ENCODE measurements at places on chromosomes 13 and 19.

GRCh38 chr13:101554420-101555125 is 102.1 kb downstream of the ITGBL1 start:
- DNase-seq: peak; percentile 61

DNA sequence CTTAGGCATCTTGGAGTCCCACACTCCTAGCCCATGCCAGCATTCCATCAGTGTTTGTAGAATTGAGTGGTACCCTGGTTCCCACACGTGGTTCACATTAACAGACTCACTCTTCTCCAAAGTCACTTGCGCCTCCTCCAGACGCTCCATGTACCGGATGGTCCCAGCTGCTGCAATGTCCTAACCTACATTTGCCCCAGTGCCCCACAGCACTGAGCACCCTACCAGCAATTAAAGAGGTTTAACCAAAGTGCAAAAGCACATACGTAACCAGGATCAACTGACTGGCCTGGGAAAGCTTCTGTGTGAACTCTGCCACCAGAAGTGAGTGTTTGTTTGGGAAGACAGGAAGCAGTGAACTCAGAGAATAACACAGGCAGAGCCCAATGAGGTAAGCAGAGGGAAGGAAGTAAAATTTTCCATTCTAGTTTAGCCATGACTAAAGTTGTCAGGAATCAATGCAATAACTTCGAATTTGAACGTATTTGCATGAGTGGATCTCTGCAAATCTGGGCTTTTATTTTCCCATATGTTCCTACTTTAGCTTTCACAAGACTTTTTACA is 7.3 kb upstream of the MEDAG start:
- DNase-seq: peak; percentile 76

- DNase-seq: peak; percentile 75
Measured at GRCh38 chr19:13102666-13103580, at the start of gene LYL1. LYL1 (minus strand) TSS chr19:13102858; CDS start chr19:13101171, 1,687 bp downstream.

DNA sequence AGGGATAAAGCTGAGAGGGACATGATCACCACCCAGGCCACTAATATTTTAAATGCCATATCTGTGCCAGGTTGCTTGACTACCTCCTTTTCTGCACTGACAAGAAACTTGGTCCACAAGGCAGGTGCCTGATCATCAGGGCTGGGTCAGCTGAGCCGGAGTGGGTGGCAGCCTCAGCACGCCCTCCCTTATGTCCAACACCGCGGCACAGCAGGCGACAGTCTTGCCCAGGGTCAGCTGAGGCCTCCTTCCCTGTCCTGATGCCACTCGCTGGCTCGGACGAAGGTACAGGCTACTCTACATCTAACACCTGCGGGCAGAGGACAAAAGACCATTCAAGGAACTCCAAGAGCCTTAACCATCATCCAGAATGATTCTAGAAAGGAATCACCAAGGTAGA is 16.9 kb downstream of the ZC3H4 start:
- DNase-seq: no peak

DNA sequence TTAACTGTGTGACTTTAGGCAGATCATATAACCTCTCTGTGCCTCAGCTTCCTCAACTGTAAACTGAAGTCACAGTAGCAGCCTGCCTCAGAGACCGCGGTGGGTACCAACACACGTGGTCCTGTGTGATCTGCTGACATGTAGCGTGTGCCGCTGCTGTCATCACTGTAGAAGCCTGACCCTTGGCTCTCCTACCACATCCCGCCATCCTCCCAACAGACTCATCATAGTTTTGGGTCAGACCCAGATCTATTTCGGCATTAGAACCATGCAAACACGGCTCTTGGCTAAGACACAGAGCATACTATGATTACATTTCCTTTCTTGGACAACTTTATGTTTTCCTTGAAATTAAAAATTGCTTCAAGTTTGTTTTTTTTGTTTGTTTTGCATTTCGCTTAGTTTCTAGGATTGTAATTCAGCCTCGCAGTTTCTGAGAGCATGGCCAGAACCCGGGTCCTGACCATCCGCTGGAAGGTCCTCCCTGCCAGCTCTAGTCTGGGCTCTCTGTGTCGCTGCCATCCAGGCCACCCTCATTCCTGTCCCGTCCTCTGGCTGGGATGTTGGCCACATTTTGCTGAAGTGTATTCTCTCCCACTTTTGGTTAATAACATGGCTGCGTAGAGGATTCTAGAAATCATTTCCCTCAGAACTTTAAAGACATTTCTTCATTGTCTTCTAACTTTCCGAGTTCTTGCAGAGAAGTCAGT is 53.0 kb downstream of the GGACT start:
- no peak for DNase-seq

GRCh38 chr13:91553584-91553983 is 155.2 kb downstream of the GPC5 start:
- no peak for DNase-seq

- no peak for DNase-seq
Measured at GRCh38 chr19:652467-653389, 10.3 kb downstream of the RNF126 start.

DNA sequence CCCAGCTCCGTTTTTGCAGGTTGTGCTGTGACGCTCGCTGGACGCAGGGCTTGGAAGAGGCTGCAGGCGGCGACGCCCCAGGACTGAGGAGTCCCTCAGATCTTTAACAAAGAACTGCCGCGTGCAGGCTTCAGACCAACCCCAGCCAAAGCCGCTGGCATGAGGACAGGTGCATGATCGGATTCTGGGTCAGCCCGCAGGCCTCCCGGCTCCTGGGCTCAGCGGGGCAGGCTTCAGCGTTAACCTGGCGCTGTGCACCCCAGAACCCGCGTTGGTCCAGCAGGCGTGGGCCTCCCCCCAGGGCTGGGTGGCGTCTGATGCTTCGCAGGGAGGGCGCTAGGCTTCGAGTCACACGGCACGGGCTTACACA is 920 bp upstream of the TIMM13 start:
- DNase-seq: peak; percentile 45

DNA sequence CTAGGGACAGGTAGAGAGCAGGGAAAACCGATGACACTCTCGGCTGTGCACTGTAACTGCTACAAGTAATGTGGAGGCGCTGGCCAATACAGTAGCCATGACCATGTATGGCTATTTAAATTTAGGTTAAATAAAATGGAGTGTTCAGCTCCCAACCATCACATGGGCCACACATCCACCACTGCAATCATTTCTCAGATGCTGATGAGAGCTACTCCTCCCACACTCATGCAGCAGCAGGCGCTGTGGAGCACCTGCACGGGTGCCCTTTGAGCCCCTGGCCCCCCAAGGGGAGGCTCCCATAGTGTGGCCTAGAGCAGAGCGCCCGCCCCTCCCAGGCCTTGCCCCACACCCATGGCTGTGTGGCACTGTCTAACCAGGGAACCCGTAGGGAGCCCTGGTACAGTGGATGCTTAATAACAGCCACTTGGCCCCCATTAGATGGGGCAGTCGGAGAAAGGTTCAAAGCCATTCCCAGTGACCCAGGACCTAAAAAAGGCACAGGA is 6.0 kb downstream of the ACP4 start:
- no peak for DNase-seq

GRCh38 chr13:105918842-105919741 is 616.4 kb downstream of the EFNB2 start:
- DNase-seq: peak; percentile 90

DNA sequence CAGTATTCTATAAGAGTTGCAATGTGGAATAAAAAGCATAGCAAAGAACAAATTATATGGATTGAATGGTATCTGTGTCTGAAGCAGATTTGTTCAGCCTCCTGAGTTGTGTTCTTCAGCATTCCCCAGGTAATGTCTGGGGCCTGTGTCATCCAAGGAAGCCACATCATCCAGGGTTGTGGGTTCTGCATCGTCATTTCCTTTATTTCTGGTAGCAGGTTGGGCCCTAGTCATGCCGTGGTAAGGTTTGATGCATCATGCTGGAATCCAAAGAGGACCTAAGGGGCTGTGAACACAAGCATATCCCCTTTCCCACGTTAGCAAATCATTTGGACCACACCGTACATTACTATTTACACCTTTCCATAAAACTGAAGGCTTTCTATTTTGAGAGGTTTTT is 131.0 kb upstream of the ZNF91 start:
- DNase-seq: peak; percentile 92

DNA sequence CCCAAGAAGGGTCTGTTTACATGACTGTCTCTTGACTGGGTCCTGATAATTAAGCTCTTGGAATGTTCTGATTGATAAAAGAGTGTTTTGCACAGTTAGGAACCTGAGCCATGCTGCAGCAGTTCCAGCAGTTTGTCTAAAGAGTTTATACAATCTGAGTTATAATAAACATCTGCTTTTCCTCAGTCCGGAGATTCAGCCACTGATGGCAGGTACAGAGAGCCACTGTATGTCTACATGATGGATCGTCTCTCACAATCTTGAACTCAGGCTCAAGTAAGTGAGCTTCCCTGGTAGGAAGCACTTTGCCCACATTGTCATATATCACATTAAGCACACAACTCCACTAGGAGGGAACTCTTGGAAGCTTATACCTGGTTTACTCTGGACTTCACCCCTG is 84.3 kb downstream of the UGGT2 start:
- no peak for DNase-seq

DNA sequence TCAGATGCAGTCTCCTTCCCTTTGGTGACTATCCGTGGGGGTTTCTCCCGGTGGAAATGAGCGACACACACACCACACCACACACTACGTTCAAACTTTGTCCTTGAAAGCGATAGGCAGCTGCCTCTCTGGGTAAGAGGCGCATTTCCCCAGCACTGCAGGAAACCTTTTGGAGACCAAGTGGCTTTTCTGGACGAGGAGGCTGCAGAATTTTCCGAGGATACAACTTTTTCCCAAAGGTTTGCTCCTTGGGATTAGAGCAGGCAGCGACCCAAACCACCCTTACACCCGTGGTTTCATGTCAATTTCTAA is 38.2 kb upstream of the FLT1 start:
- no peak for DNase-seq

GRCh38 chr13:52374873-52375411 is 31.0 kb downstream of the THSD1 start:
- no peak for DNase-seq

- DNase-seq: peak; percentile 34
Measured at GRCh38 chr13:93151277-93151676, 75.3 kb upstream of the GPC6 start.

DNA sequence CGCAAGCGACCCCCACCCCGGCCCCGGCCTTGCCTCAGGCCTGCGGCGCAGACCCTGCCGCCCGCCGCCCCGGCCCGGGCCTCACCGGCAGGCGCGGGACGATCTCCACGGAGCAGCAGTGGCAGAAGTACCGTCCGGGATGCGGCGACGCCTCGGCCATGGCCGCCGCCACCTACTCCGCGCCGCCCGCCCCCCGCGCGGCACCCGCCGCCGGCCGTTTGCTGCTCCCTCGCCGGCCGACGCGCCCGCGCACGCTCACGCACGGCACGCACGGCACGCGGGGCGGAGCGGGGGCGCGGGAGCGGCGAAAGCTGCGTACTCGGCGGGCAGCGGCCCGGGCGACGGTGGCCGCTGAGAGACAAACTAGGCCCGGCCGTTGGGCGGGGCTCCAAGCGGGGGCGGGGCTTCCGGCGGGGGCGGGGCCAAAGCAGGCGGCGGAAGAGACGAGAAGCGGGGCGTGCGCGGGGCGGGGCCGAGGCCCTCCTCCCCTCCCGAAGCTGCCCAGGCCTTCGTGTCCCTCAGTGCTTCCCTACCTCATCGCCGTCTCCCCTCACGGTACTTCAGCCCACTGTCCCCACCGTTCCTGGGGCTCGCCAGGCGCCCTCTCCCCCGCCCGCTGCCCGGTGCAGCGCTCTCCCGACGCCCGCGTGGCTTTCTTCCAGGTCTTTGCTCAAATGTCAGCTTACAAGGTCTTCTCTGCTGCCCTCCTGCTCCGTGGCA is at the start of gene RNF126:
TSS of gene RNF126 (minus strand) at position 253 of the 720 bp plus-strand sequence. CDS start at position 160, 93 bp downstream.
- peak; percentile 93 for DNase-seq

DNA sequence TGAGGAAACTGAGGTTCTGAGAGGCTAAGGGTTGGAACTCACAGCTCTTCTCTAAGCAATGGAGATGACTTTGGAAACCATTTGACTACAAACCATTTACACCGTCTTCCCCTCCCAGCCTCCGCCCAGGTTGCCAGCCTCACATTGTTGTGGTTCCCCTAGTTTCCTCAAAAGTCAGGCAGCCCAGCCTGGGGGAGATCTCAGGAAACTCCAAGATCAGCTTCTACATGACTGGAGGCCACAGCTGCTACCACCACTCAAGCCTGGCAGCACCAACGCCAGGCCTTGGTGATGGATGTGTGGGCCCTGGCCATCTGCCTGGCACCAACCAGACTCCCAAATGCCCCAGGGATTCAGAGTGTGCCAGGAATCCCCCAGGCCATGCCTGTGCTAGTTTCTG is 207.9 kb downstream of the TSHZ3 start:
- DNase-seq: no peak

GRCh38 chr13:26225896-26226617 is 3.9 kb upstream of the RNF6 start:
- no peak for DNase-seq

- DNase-seq: peak; percentile 30
Measured at GRCh38 chr13:82963226-82964099, 918.8 kb downstream of the SLITRK1 start.

DNA sequence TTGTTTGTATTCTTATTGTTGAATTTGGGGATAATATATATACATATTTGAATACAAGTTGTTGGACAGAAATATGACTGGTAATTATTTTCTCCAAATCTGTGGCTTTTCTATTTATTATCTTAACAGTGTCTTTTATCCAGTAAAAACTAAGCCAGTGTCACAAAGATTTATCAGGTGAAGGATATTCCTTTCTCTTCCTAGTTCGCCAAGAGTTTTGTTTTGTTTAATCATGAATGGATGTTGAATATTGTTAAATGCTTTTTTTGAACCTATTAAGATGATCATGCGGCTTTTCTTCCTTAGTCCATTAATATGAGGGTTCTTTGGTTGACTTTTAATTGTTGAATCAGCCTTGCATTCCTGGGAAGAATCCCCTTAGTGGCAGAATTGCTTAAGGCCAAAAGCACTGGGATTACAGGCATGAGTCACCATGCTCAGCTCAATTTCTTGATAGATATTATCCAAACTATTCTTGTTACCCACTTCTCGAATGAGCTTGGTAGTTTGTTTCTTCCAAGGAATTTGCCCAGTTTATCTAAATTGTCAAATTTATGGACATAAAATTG is 53.3 kb downstream of the TEX26 start:
- peak; percentile 84 for DNase-seq

DNA sequence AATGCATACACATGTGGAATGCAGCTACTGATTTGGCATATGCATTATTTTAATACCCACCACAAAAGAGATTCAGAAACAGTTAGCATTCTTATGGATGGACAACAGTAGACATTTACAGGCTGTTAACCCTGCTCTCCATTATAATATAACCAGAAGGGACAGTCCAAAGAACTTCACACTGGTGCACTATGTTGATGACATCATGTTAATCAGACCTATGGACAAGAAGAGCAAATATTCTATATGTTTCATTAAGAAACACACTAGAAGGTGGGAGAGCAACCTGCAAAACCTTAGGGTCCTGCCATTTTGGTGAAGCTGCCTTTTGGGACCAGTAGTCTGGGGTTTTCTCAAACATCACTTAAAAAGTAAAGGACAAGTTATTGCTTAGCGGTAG is 701.3 kb downstream of the UQCRFS1 start:
- no peak for DNase-seq

GRCh38 chr13:47397739-47398138 is 500.9 kb upstream of the HTR2A start:
- DNase-seq: peak; percentile 82

- peak; percentile 33 for DNase-seq
Measured at GRCh38 chr13:33108620-33109019, 92.4 kb downstream of the KL start.
